ENCODE measurements at places on chromosomes 6 and 20. TPM values are rescaled to one million over a fixed set of nuclear protein-coding genes. Genes with fewer than 3 reads are reported as not detected.
A peak's percentile ranks its signal among the peaks of the same experiment; 100 is the strongest.

Gene TLDC2
- 0.38 TPM for polyA plus RNA-seq

Gene CCND3
- polyA plus RNA-seq = 782 TPM

DNA sequence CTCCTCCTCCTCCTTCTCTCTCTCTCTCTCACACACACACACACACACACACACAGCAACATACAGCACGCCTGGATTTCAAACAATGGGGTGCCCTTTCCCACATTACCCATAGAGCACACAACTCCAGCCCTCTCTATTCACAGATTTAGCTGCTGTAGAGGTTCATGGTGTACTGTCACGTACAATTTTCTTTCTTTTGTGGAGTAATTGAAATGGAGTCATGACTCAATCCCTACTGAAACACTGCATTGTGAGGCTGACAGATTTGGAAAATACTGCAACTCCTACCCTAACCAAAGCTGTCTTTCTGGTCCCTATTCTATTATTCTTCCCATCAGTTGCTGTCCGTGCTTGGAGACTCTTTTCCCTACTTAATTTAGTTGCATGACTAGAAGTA lies 166.9 kb downstream of the EDN1 start:
- DNase-seq = no peak

GRCh38 chr6:129432738-129433137 lies 277.2 kb downstream of the ARHGAP18 start:
- no peak for DNase-seq

DNA sequence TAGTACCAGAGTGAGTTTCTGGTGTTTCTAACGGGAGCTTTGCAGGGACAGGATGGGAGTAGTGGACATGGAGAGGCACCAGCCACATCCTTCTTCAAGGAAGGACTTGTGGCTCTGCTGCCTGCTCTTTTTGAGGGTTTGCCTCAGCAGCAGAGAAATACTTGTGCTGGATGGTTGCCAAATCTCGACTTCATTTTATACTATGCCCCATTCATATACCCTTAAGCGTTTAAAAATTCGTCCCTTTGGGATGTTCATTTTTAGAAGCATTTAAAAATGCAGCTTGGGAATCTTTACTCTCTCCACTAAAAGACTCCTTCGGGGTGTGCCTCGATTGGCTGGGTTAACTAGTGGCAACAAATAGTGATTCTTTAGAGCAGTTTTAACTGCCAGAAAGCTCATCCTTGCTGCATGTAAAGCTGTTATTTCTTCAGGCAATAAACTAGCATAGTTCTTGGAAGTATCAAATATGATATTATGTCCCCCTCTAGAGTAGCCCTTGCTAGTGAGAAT lies 126.5 kb upstream of the B3GAT2 start:
- no peak for DNase-seq

DNA sequence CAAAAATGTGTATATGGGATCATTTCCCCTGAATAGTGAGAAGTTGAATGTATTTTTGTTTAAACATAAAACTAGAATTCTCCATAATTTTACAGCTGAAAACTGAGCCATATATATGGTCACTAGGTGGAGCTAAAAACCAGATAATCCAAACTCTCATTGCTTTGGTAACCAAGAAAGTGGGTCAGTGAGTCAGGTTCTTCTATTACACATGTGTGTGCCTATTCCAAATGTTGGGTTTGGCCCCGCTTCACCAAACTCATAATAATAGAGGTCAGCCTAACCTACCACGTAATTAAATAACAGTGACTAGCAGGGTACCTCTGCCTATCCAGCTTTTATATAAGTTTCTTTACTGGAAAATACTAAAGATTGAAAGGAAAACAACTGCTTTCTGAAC lies 19.3 kb upstream of the RNGTT start:
- peak; percentile 52 for DNase-seq

Gene SLC17A4
- not detected for polyA plus RNA-seq

DNA sequence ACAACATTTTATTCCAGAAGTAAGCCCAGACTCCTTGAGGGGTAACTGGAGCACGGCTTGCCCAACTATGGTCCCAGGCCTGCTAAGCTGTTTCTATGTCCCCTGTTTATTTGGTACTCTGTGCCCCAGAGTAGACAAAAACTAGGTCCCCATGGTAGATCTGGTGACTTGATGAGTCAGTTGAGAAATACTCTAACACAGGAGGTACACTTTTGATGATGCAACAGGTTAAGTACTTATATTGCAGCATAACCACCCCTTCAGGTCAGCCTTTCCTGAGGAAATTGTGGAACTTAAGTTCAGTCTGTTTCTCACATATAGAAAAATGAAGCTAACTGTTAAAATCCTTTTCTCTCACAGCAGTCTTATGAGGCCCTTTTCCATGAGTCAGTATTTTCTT lies 19.6 kb downstream of the TTPAL start:
- no peak for DNase-seq

- DNase-seq = no peak
Observed at GRCh38 chr20:13299401-13299800, 78.3 kb downstream of the ISM1 start.

Gene OR2H2
- not detected for polyA plus RNA-seq

Gene EPPIN
- polyA plus RNA-seq = not detected

Gene DSP
- not detected for polyA plus RNA-seq

GRCh38 chr6:17478223-17478907 lies 85.0 kb downstream of the CAP2 start:
- DNase-seq = no peak

GRCh38 chr6:132060591-132060990 lies 109.4 kb upstream of the CCN2 start:
- no peak for DNase-seq

- no peak for DNase-seq
Observed at GRCh38 chr6:71250099-71250602, 38.5 kb upstream of the OGFRL1 start.

- peak; percentile 57 for DNase-seq
Observed at GRCh38 chr20:57090590-57091560, 175.6 kb downstream of the BMP7 start.

- DNase-seq = no peak
Observed at GRCh38 chr20:2210646-2211552, 84.9 kb upstream of the TGM3 start.

DNA sequence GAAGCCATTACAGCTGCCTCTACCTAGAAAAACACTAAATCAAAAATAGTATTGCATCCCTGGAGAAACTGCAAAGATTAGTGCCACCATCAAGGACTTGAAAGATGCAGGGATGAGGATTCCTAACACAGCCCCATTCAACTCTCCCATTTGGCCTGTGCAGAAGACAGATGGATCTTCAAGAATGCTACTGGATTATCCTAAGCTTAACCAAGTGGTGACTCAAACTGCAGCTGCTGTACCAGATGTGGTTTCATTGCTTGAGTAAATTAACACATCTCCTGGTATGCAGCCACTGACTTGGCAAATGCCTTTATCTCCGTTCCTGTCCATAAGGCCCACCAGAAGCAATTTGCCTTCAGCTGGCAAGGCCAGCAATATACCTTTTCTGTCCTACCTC lies 117.4 kb downstream of the TBC1D32 start:
- no peak for DNase-seq

Gene CST4
- not detected for polyA plus RNA-seq

Gene CDH26
- polyA plus RNA-seq = not detected

DNA sequence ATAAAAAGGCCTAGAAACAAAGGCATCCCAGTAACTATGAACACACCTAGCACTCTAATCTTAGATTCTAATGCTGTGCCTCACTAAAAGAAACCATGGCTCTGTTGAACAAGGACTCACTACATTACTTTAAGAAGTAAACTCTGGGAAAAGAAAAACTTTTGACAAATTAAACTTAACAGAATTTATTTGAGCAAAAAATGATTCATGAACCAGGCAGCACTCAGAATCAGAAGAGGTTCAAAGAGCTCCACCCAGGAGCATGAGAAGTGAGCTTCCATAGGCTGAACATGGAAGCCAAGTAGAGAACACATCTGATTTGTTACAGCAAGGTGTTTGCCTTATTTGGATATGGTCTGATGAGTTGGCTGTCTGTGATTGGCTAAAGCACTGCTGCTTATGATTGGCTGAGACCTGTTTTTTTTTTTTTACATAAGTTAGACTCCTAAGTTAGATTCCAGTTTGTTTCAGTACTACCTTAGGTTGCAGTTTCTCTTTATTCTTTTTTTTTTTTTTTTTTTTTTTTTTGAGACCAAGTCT lies 343.6 kb upstream of the SASH1 start:
- DNase-seq = no peak

Gene COL21A1
- polyA plus RNA-seq = not detected

Gene FAM83C
- polyA plus RNA-seq = not detected

- DNase-seq = no peak
Observed at GRCh38 chr20:51184289-51184688, 161.4 kb upstream of the KCNG1 start.

DNA sequence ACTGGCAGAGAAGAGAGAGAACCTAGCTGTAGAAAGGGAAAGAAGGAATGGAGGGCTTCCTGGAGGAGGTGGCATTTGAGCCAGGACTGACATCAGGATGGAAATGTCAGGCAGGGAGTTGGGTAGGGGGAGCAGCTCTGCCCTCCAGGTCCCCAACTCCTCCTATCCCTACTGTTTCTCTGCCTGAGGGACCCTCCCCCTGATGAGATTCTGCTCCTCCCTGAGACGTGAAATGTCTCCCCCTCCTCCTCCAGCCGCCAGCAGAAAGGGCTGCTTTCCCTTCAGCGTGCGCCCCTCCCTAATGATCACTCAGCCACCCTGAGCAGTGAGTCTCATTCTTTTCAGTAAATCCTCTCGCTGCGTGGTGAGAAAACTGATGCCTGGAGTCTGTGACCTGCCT lies 40.6 kb downstream of the HLA-DPB1 start:
- DNase-seq = no peak

Gene RAD21L1
- polyA plus RNA-seq = not detected

Gene PTK6
- 0.37 TPM for polyA plus RNA-seq

GRCh38 chr6:34056305-34057108 lies 89.4 kb downstream of the GRM4 start:
- no peak for DNase-seq

DNA sequence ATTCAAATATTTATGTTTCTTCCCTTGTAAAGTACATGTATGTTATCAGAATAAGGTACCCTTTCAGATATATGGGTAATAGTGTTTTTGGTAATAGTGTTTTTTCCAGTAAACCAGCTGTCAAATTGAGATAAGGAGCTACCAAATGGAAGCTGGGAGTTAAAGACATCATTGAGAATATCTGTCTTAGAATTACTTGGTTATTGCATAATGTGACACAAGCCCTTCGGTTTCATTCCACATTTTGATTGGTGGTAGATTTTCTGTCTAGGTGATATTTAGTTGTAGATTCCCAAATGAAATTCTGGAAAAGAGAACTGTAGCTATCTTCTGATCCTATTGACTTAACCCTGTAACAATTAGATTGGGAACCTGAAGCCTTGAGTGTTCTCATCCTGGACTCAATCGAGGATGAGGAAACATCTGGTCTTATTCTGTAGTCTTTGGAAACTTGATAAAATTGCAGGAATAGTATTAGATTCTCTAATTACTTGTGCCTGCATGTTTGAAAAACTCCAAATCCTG lies 75.1 kb upstream of the SYNJ2 start:
- DNase-seq = no peak

- no peak for DNase-seq
Observed at GRCh38 chr6:22878324-22878701, 308.9 kb downstream of the HDGFL1 start.

Gene KIFC1
- polyA plus RNA-seq = 2.2 TPM

- DNase-seq = no peak
Observed at GRCh38 chr6:2611092-2611491, 139.6 kb downstream of the MYLK4 start.

DNA sequence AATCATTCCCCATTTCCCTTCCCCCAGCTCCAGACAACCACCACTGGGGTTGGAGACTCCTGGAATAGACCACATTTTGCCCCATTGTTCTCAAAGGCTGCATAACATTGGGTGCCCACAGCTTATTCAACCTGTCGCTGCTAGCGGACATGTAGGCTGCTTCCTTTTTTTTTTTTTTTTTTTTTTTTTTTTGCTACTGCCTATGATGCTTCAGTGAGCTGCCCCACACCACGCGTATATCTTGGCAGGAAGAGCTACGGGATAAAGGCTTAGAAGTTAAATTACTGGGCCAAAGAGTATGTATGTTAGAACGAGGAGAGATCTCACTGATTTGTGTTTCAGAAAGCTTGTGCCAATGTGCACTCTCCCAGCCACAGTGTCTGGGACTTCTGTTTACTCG lies 7.0 kb downstream of the LBP start:
- DNase-seq = no peak

DNA sequence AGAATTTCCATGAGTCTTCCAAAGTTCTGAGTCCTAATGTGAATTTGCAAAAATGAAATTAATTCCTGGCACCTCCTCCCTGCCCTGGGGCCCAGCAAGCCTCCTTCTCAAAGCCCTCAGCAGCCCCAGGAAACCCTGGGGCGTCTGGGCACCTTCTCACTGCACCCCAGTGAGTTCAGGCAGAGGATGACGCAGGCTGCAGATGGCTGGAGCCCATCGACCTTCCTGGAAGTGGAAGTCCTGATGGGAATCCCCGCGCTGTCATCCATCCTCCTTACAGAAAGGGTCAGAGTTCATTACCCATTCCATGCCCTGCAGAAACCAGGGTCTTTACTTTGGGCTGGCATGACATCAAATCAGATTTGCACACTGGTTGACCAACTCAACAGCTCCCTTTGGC lies 31.6 kb downstream of the DLL1 start:
- DNase-seq = no peak

GRCh38 chr20:43572891-43573290 lies 14.1 kb downstream of the SGK2 start:
- DNase-seq = no peak

GRCh38 chr6:53020005-53020744 lies 25.1 kb upstream of the GSTA4 start:
- DNase-seq = no peak

DNA sequence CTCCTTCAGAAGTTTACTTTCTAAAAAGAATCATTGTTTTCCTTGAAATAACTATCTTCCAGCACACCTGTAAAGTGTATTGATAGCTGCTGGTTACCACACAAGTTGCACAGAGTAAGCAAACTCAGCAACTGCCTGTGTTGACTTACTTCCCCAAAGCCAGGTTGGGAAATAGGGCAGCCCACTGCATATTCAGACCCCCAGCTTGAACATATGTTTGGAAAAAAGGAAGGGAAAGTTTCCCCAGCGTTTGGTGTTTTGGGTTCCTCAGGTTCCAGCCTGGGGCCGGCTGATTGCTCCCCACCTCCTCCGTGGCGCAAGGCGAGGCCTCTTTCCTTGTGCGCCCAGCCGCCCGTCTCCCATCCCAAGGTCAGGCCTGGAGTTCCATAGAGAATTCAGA lies 70.1 kb upstream of the QKI start:
- no peak for DNase-seq

- DNase-seq = no peak
Observed at GRCh38 chr20:58519940-58520712, 4.9 kb upstream of the APCDD1L start.

DNA sequence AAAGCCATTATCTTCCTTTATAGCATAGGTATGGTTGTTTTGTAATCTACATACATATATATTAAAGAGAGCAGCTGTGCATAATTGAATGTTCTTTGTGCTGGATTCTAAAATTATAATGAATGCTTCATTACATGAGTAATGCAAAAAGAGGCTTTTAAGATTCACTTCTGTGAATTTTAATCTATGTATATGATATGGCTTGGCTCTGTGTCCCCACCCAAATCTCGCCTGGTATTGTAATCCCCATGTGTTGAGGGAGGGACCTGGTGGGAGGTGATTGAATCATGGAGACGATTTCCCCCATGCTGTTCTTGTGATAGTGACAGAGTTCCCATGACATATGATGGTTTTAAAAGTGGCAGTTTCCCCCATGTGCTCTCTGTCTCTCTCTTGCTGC lies 255.4 kb downstream of the GRM1 start:
- no peak for DNase-seq

Gene TREM1
- polyA plus RNA-seq = not detected

Measured in immature natural killer cell (primary cell).